ENCODE measurements at places on chromosomes 16 and 17. TPM values are rescaled to one million over a fixed set of nuclear protein-coding genes. Genes with fewer than 3 reads are reported as not detected.

ABCC12 gene
- total RNA-seq = not detected

GRCh38 chr17:45367216-45367615 lies 50.4 kb upstream of the MAP3K14 start:
- DNase-seq = no peak

GRCh38 chr17:28199115-28199514 lies 119.9 kb upstream of the TMEM97 start:
- DNase-seq = no peak

DNA sequence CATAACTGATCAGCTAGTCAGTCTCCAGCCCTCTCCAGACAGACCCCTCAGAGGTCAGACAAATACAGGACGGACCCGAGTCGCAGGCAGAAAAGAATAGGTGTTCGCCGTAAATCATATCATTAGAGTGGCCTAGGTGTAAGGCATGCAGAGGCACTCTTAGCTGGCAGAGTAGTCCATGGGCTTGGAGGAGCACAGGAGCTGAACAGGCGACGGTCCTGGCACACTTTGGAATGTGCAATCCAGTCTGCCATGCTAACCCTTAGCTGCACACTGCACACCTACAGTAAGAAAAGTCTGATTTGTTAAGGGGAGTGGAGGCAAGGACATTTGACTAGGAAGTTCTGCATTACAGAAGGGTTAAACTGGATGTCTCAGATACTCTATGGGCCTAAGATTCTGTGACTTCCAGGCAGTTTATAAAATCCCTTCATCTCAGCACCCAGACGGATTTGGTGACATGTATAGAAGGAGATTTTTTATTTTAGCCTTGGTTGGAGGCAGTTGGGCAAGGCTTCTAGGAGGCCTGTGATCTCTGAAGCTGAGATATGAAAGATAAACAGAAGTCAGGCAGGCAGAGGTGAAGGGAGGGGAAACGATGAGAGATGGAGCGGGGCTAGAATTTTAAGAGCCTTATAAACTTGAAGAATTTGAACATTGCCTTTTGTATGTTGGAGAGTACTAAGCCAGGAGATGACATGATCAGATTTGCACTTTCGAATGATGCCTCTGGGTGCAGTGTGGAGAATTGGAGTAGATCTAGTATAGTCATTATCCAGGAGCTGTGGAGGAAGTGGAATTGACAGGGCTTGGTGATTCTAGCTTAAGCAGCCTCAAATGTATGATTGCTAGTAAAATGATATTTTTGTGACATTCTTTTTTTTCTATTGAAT lies 34.6 kb upstream of the SLC5A11 start:
- DNase-seq = no peak

GRCh38 chr17:40909351-40909750 lies 24.3 kb upstream of the KRT20 start:
- DNase-seq = peak; percentile 92

PROCA1 gene
- total RNA-seq = 0.25 TPM

MTHFSD gene
- 5.3 TPM for total RNA-seq

- DNase-seq = no peak
Observed at GRCh38 chr16:23494188-23494587, 16.1 kb downstream of the GGA2 start.

KRT17 gene
- 0.25 TPM for total RNA-seq

DNA sequence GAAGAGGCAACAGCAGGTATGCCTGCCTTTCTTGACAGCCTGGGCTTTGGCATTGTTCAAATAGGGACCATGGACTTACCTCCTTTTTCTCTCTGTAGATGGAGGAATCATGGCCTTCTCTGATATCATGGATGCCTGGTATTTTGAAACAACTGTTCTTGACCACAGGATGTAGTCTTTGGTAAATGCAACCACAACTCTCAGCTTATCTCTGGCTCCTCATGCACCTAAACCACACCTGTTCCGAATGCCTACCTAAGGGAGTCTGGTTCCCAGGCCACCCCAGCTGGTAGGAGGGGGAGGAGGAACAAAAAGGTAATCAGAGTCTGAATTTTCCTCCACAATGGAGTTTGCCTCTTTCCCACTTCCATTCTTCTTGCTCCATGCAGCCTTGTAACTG lies 18.8 kb downstream of the CDK5RAP3 start:
- no peak for DNase-seq

All from dermis microvascular lymphatic vessel endothelial cell (primary cell).